ENCODE measurements at places on chromosomes 2 and 18. TPM values are rescaled to one million over a fixed set of nuclear protein-coding genes. Genes with fewer than 3 reads are reported as not detected.

DNA sequence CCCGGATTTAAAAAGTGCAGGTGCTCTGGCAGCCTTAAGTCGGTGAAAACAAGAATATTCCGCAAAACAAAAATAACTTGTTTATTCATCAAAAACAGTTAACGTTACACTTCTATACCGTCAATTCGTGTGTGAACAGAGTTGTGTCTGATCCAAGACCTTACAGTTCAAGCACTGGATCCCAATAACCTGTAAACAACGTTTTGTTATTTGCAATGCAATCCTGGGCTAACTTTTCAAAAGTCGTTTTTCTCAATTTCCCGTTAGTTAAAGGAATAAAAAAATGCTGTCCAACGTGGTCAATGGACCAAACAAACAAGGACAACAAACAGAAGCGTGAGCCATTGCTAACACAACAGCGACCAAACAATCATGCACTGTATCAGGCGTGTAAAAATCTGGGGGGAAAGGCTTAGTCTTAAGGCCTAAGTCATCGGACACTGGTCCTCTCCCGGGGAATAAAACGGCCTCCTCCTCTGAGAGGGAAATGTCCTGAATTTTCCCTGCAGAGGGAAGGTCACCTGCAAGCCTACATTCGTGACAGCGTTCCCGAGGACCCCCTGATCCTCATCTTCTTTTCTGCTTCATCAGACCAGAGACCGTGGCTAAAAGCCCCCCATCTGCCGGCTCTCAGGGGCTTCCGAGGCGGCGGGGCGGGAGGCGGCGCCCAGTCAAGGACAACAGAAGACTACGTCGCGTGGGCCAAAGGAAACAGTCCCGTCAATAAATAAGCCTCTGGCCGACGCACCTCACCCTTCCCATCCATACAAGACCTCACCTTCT, 490 bp downstream of the NDUFS1 start:
- no peak for DNase-seq

DNA sequence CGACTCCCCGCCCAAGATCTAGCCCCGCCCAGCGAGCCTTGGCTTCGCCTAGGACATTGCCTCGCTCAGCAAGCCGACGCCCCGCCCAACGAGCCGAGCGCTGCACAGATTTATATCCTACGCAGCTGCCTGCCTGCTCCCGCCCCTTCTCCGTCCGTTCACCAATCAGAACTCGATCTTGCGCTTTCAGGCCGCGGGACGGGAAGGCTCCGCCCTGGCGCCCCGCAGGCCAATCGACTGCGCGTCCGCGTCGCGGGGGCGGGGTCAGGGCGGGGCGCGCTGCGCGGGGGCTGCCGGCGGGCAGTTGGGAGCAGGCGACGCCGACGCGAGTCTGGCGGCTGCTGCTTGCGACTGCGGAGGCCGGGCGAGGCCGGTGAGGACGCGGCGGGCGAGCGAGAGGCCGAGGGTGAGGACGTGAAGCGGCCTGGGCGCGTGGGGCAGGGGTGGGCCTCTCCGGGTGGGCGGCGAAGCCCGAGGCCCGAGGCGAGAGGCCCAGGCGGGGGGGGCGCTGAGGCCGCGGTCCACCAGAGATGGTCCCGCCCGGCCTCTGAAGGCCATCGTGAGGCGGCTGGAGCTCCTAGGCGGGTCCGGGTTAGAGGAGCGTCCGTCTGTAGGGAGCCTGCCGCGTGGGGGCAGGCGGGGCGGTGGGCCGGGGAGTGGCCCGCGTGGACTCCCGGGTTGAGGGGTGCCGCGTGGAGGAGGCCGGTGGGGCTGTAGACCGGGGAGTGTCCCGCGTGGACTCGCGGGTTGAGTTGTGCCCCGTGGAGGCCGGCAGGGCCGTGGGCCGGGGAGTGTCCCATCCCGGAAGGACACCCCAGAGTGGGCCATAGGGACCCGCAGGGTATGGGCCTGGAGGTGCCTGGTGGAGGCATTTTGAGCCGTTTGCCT, at the start of gene FARP2:
FARP2 (plus strand) TSS at position 303 of the 888 bp plus-strand sequence. CDS start 16,823 bp downstream, outside the sequence.
- peak; percentile 75 for DNase-seq

The CCDC74B gene
- total RNA-seq, result 5.6 TPM

The MC5R gene
- total RNA-seq, result not detected

All from epithelial cell of proximal tubule (primary cell).